ENCODE measurements at places on chromosomes 12 and 14. TPM values are rescaled to one million over a fixed set of nuclear protein-coding genes. Genes with fewer than 3 reads are reported as not detected.
A peak's percentile ranks its signal among the peaks of the same experiment; 100 is the strongest.

Gene PPP4R4
- 0.12 TPM for polyA plus RNA-seq

Gene LRRC9
- 0.14 TPM for polyA plus RNA-seq

Gene NPFF
- 1.0 TPM for polyA plus RNA-seq

Gene HOXC6
- polyA plus RNA-seq, result 32.8 TPM

Gene PRICKLE1
- polyA plus RNA-seq, result 52.7 TPM

Gene TMEM132C
- 5.6 TPM for polyA plus RNA-seq

Gene TTC7B
- 49.0 TPM for polyA plus RNA-seq

- DNase-seq, result no peak
Observed at GRCh38 chr12:70180130-70180529, 63.1 kb upstream of the CNOT2 start.

DNA sequence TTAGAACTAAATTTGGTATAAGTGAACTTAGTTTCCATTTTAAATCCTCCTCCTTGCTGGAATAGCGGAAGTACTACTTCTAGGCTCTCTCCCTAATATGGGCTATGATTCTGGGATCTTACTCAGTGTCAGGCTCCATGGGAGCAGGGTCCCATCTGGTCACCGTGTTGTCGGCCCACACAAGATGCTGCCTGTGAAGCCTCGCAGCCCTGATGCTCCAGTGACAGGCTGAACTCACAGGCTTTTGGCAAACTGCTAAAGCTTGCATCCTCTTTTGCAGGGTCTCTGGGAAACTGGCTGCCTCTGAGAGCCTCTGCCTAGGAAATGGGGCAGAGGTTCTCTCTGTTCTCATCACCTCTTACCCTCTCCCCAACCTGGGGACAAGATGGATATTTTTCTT, 88.4 kb downstream of the RPAP3 start:
- no peak for DNase-seq

GRCh38 chr14:95519699-95520098, 3.2 kb upstream of the SYNE3 start:
- no peak for DNase-seq

DNA sequence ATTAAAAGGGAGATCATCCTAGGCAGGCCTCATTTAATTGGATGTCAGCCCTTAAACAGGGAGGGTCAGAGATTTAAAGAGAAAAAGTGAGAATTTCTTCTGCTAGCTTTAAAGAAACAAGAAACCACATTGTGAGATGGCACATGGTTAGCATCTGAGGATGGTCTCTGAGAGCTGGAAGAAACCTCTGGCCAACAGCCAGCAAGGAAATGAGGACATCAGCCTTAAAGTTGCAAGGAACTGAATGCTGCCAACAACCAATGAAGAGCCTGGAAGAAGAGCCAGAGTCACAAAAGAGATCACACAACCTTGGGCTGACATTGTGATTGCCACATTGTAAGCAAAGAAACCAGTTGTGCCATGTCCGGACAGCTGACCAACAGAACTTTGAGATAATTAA, 17.5 kb upstream of the FAR2 start:
- DNase-seq, result no peak

GRCh38 chr14:105857826-105858675, 331.7 kb downstream of the TMEM121 start:
- no peak for DNase-seq

- no peak for DNase-seq
Observed at GRCh38 chr14:101351146-101351545, 210.1 kb upstream of the DIO3 start.

DNA sequence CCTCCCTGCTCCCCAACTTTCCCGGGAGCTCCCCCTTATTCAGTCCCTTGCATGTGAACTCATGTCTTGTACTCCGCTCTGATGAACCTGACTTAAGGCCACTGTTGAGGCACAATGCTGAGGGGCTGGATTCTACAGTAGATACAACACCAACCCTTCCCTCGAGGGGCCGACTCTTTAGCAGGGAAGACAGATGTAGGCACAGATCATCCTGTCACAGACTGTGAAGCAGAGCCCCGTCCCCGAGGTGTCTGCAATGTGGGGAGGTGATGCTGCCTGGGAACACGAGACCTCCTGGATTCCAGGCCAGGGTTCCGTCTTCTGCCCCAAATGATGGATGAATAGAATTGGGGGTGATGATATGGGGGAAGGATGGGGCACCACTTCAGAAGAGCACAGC, 175.1 kb downstream of the CHST11 start:
- DNase-seq, result no peak

DNA sequence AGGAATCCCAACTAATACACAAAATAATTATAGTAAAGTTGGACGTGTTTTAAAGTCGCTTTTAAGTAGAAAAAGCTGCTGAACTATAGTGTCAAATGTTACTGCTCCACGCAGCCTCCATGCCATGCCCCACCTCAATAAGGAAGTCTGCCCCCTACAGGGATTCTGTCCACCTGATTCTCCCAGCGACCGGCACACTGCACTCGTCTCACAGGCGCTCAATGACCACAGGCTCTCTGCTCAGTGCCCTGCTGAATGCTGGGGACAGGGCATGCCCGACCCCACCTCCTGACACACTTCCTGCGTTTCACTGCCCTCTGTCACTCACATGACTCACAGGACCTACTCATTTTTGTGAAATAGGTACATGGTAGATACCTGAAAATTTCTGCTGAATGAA, 48.9 kb downstream of the BDKRB1 start:
- DNase-seq, result no peak

DNA sequence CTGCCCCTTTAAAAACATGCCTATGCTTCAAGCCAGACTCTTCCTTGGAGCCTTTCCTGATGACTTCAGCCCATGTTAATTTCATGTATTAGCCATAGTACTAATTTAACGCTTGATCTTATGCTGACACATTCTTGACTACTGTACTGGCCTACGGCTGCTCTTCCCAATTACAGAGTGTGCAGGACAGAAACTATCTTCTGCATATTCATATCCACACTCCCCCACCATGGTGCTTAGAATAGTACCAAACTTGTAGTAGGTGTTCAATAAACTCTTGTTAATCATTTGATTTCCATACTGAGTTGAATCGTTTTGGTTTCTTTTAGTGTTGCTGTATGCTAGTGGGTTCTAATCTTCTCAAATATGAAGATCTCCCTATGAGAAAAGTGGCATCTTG, 21.8 kb upstream of the DGLUCY start:
- DNase-seq, result no peak

- peak; percentile 53 for DNase-seq
Observed at GRCh38 chr14:50225067-50225973, 6.1 kb downstream of the SOS2 start.

DNA sequence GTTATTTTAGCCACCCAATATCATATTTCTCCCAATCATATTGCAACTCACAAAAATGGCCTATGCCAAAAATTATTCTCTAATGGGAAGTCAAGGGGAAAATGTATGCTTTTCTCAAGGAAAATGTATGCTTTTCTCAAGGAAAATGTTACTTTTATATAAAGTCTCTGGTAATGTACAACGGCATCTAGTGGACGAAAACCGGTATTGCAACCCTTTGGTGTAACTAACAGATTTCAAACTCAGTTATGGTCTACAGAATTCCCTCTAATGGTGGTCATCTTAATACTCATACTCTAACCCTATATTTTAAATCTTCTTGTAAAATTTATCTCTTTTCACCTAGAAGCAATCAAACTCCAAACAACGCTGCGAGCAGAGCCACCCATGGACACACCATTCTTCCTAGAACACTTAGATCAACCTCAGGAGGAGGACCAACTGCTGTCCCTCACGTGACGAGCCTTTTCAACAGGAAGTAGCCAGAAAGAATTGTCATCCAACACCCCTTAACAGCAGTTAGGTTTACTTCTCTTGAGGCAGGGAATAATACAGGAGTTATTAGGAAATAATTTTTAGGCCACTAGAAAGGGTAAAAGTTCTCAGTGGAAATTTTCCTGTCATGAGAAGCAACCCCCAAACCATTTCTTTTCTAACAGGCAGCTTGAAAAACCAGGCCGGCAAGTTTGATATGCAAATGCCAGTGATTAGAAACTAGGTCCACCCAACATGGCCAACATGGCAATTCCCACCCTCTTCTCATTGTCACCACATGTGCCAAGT, 20.1 kb downstream of the APOBEC1 start:
- DNase-seq, result peak; percentile 7

GRCh38 chr12:64950711-64951298, 126.4 kb downstream of the TBC1D30 start:
- no peak for DNase-seq

GRCh38 chr14:77243853-77244252, 27.2 kb downstream of the NGB start:
- DNase-seq, result no peak

DNA sequence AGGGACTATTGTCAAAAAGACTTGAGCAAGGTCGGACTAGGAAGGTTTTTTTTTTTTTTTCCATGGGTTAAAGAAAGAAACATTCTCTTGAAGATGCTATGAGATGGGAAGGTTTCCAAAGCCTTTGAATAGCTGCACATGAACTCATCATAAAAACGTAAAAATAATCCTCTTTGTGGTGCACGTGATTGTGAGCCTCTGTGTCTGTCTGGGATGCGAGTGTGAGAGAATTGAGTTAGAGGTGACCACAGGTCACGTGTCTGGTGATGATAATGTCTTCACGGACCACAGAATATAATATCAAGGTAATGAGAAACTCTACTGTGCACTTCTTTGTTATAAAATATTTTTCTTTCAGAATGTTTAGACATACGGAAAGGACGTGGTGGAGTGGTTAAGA, 24.3 kb upstream of the ADGRD1 start:
- no peak for DNase-seq

GRCh38 chr12:58651850-58652249, 268.5 kb downstream of the LRIG3 start:
- no peak for DNase-seq

DNA sequence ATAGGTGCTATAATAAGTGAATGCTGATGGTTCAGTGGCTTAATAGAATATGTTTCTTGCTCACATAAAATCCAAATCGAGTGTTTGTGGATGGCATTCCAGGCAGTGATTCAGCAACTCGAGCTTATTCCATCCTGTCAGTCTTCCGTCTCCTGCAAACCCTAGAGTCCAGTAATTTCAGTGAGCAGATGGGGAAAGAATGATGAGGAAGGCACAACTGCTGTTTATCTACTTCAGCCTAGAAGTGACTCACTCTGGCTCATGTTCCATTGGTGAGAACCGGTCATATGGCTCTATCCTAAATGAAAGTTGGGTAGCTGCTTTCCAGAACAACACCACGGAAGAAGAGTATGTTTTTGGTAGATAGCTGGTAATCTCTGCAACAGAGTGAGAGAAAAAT, 421.8 kb upstream of the PDE3A start:
- no peak for DNase-seq

DNA sequence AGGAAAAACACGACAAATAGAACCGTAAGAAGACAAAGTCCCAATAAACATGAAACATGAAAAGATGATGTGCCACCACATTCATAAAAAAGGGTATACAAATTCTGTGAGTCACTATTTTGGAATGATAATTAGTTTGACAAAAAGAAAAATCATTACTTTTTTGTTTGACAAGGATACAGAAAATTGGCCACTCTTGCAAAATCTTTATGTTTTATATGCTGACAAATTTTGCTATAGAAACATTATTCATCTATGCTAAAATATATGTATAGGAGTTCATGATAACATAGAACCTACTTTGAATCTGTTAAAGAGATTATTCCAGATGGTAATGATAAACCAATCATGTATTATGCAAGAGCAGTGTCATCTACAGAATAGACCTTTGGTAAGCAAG, 1201.0 kb downstream of the FSCB start:
- no peak for DNase-seq

DNA sequence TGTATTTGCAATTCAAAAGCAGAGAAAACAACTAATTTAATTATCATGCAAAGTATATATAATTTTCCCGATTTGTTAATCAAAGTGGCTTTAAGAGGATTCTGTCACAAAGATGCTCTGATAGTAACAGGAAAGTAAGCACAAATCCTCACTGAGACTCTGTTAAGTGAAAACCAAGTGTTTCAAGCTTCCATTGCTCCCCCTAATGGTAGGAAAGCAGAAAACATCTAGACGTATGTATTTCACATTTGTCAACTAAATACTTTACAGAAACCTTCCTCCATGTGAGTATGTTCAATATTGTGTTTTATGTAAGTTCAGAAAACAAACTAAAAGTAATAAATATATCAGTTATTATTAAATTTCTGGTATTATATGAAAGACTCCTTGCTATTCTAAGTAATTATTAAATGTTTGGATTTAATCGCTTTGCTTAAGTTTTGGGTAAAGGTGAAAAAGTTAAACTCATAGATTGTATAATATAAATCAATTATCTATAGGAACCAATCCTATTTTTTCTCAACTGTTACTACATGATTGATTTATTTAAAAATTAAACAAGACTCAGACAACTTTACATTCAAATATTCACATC, 1.5 kb upstream of the NTS start:
- DNase-seq, result no peak

DNA sequence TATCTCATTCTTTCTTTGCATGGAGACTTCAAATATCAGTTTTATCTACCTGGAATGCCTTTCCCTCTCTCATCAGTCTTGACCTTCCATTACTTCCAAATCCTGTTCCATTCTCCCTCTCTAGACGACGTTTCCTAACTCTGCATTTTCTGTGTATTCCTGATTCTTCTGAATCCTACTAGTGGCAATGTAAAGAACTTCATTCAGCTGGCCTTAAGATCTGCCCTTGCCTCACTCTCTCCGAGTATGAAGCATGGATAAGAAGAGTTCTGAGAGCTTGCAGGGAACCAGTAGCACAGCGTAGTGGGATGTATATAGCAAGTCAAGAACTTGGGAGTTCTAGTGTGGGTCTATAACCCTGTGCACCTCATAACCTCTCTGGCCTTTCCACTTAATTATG, 68.5 kb upstream of the HOXC13 start:
- DNase-seq, result no peak

DNA sequence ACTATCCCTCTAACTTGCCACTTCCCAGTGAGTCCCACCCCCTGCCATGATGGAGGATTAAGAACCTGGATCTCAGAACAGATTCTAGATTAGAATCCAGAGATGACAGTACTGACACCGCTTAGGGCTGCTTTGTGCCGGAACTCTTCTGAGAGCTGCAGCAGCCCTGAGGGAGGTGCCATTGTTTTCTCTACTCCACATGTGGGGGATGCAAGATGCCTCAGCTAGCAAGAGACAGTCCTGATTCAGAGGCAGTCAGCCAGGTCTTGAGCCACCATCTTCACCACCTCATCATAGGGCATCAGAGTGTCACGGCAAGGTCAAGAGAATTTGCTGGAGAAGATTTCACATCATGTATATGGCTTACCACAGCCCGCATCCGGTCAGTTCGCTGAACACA, 3.4 kb upstream of the PGAM5 start:
- no peak for DNase-seq

DNA sequence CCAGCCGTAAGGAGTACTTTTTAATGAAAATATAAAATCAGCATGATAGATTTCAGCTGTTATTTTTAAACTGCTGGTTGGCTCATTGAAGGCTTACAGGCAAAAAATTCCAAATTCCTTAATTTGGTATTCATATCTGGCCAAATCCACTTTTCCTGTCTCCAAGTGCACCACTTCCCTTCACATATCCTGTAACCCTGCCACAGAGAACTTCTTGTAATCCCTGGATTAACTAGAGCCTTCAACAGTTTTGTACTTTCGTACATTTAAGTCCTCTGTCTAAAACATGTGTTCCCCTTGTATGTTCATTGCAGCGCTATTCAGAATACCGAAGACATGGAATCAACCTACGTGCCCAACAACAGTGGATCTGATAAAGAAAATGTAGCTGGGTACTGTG, 9.6 kb downstream of the PUS7L start:
- no peak for DNase-seq

- no peak for DNase-seq
Observed at GRCh38 chr12:15142711-15143110, 78.5 kb downstream of the RERG start.

- DNase-seq, result no peak
Observed at GRCh38 chr12:52233462-52234207, 592 bp downstream of the KRT7 start.

GRCh38 chr12:118500299-118500698, 123.9 kb downstream of the SUDS3 start:
- no peak for DNase-seq

Data from left renal pelvis (tissue), 4 donors.